Right atrium auricular region (tissue), 2 donors: ENCODE measurements at places on chromosomes 5 and 9. TPM values are rescaled to one million over a fixed set of nuclear protein-coding genes. Genes with fewer than 3 reads are reported as not detected.
A peak's percentile ranks its signal among the peaks of the same experiment; 100 is the strongest.

- no peaks in the 10 kb centered on the region for H3K4me1 ChIP-seq
- no peak for DNase-seq
- no peak overlapping the region for H3K4me3 ChIP-seq
Observed at GRCh38 chr5:160703547-160704189, 148.3 kb downstream of the ATP10B start.

GRCh38 chr5:23014266-23014665 lies 161.1 kb upstream of the CDH12 start:
- DNase-seq, result no peak
- H3K4me1 ChIP-seq, result no peaks in the 10 kb centered on the region
- no peaks in the 10 kb centered on the region for H3K36me3 ChIP-seq

The CBY3 gene
- total RNA-seq, result not detected

DNA sequence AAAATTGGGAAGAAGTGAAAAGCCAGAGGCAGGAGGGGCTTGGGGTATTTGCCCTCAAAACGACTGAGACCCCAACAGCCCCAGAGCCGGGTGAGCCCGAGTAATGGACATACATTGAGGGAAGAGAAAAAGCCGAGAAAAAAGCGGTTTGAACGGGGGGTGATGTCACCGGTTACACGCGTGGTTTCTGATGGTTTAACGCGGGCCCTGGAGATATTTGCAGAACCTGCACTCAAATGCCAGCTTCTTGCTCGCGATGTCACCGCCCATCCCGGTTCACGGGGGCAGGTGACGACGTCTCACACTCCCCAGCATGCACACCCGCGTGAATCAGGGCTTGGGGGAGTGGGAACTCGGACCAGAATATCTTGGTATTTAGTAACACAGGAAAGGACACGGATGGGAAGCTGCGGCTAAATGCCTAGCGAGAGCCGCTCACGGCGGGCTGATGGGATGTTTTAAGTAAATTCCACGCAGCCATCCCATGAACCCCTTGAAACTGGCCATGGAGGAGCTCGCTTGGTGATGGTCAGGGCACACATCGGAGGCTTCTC lies 102.0 kb upstream of the RAPGEF1 start:
- no peak overlapping the region for H3K27ac ChIP-seq
- DNase-seq, result no peak
- H3K4me3 ChIP-seq, result no peak overlapping the region
- no peaks in the 10 kb centered on the region for H3K36me3 ChIP-seq

- H3K4me1 ChIP-seq, result no peaks in the 10 kb centered on the region
- H3K27ac ChIP-seq, result no peak overlapping the region
- no peak for DNase-seq
- H3K36me3 ChIP-seq, result peaks cover 31% of the 10 kb centered on the region
- H3K27me3 ChIP-seq, result no peaks in the 10 kb centered on the region
Observed at GRCh38 chr9:107008011-107008410, 145.0 kb downstream of the ZNF462 start.

DNA sequence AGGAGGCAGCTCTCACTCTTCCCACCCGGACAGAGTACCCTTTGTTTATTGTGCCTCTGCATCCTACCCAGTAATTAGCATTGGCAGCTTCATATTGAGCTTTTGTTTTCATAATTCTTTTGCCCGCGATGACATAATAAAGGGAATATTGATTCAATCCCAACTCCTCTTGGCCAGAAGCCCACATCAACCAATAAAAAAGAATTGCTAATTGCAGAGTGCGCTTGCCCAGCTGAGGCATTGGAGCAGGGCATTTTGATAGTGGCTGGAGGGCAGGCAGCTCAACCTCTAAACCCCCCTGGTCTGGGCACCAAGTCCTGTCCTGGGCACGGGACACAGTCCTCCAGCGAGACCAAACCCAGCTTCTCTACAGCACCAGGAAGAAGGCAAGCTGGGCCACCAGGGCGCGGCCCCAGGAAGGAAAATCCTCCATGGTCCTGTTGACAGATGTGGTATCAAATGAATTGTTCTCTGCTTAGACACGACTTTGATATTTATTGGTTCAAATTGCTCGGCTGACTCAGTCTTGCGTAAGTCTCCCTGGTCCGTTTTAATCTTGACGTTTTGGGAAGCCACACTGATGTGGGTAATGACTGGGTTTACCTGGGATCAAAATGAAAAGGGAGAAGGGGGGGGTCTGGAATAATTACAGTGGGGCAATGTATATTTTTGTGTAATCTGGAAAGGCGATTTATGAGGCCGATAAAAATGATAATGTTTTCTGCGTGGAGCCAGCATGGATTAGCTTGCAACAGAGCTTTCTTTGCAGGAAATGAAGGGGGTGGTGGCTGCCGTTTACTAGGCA lies 220.7 kb upstream of the MSX2 start:
- H3K27ac ChIP-seq, result no peak overlapping the region
- no peaks in the 10 kb centered on the region for H3K36me3 ChIP-seq
- peak; percentile 54 for DNase-seq
- no peaks in the 10 kb centered on the region for H3K27me3 ChIP-seq
- H3K4me1 ChIP-seq, result no peaks in the 10 kb centered on the region
- H3K4me3 ChIP-seq, result no peak overlapping the region

The LHX6 gene
- total RNA-seq, result 3.2 TPM

The IRF1 gene
- 15.8 TPM for total RNA-seq

DNA sequence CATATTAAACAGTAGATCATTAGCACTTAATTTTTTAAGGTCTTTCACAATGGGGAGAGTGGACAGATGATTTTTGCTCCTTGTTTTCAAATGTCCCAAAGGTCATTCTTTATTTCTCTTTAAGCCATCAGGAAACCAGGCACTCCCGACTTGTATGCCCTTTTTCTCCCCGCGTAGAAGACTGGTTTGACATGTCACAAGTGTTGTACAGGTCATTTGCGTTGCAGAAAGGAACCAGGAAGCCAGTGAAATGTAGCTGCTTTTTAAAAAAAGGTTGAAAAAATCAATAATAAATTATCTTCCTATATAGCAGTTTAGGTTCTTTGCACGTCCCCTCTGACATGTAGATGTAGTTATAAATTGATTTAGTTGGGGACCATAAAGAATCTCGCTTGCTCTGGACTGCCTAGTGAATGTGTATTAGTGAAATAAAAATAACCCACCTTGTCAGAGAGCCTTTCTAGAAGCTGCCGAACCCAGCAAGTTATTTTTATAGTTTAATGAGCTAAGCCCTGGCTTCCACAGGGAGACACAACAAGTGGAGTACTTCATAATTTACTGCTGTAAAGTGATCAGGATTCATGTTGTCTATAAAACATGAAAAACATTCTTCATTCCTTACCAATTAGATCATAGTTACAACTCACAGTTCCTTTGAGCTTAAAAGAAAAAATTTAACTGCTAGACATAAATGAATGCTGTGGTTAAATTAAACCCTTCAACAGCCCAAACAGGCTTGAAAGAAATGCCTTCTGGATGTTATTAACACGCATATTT lies 404.6 kb downstream of the CSNK1G3 start:
- H3K4me1 ChIP-seq, result peaks cover 15% of the 10 kb centered on the region
- DNase-seq, result no peak
- H3K27me3 ChIP-seq, result no peaks in the 10 kb centered on the region
- peak overlapping the region; percentile 6 for H3K4me3 ChIP-seq
- H3K27ac ChIP-seq, result peak overlapping the region; percentile 82

- H3K36me3 ChIP-seq, result peaks cover 30% of the 10 kb centered on the region
- H3K27me3 ChIP-seq, result no peaks in the 10 kb centered on the region
- DNase-seq, result no peak
- no peak overlapping the region for H3K4me3 ChIP-seq
Observed at GRCh38 chr9:101536938-101537337, 3.3 kb downstream of the RNF20 start.

GRCh38 chr9:35070823-35071813 lies 1.3 kb downstream of the VCP start:
- H3K27me3 ChIP-seq, result no peaks in the 10 kb centered on the region
- no peak for DNase-seq
- H3K4me1 ChIP-seq, result peaks cover 43% of the 10 kb centered on the region
- H3K4me3 ChIP-seq, result peak overlapping the region; percentile 99
- H3K27ac ChIP-seq, result peak overlapping the region; percentile 100

- no peaks in the 10 kb centered on the region for H3K36me3 ChIP-seq
- no peak overlapping the region for H3K27ac ChIP-seq
- no peaks in the 10 kb centered on the region for H3K27me3 ChIP-seq
- no peak for DNase-seq
- no peaks in the 10 kb centered on the region for H3K4me1 ChIP-seq
Observed at GRCh38 chr5:99023330-99023729, 94.5 kb upstream of the CHD1 start.

- peak overlapping the region; percentile 75 for H3K27ac ChIP-seq
- no peak overlapping the region for H3K4me3 ChIP-seq
- no peaks in the 10 kb centered on the region for H3K27me3 ChIP-seq
- DNase-seq, result no peak
Observed at GRCh38 chr5:134125039-134126015, 10.8 kb downstream of the TCF7 start.

The PCDHGC5 gene
- total RNA-seq, result 1.4 TPM

The GTF2H2C gene
- total RNA-seq, result 11.0 TPM

The TAF1L gene
- not detected for total RNA-seq

GRCh38 chr5:146565764-146566367 lies 49.9 kb upstream of the GPR151 start:
- no peak overlapping the region for H3K4me3 ChIP-seq
- H3K27me3 ChIP-seq, result no peaks in the 10 kb centered on the region
- H3K27ac ChIP-seq, result no peak overlapping the region
- no peaks in the 10 kb centered on the region for H3K4me1 ChIP-seq
- no peaks in the 10 kb centered on the region for H3K36me3 ChIP-seq

The SH3GL2 gene
- total RNA-seq, result 0.28 TPM

DNA sequence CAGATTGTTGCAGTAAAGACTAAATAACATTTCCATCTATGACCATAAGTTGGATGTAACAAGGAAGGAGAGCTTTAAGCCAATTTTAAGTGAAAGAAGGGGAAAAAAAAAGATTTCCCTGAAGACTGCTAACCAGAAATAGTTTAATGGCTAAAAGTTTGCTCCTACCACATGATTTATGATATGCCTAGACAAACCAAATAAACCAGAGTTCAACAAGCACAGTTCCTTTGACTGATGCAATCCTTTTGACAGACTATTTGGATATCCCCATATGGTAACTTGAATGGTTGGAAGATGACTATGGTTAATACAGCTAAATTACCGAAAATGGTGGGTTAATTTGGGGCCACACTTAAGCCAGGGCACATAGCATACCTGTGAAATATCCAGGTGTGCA lies 338.5 kb downstream of the CETN3 start:
- H3K27ac ChIP-seq, result no peak overlapping the region
- H3K27me3 ChIP-seq, result no peaks in the 10 kb centered on the region
- H3K36me3 ChIP-seq, result no peaks in the 10 kb centered on the region
- no peak for DNase-seq

GRCh38 chr5:144162686-144163085 lies 7.8 kb downstream of the YIPF5 start:
- no peak overlapping the region for H3K27ac ChIP-seq
- H3K36me3 ChIP-seq, result peaks cover 60% of the 10 kb centered on the region
- no peak overlapping the region for H3K4me3 ChIP-seq

The PDE8B gene
- total RNA-seq, result 22.2 TPM

DNA sequence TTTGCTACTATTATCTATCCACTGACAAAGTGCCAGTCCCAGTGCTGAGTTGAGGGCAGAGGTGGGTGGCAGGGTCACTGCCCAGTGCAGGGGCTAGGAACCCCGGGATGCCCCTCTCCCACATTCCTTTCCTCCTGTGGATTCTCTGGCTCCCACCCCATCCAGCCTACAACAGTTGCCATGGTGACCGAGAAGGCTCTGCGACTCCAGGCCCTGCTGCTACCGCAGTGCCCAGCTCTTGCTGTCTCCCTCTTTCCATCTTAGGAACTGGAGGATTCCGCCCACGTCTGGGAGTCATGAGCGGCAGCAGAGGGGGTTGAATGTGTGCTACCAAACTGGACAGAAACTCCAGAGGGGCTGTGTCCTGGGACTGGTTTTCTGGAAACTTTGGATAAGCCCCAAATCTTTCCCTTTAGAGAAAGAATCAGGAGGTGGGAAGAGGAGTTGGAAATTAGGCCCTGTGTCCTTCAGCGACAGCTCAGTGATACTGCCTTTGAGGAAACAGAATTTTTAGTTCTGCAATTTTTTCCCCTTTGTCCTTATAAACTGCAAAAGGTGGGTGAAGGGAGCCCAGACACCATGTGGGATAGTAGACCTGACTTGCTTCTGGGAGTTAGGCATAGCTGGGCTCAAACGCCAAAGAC lies 20.7 kb upstream of the C5orf47 start:
- H3K27me3 ChIP-seq, result no peaks in the 10 kb centered on the region
- no peak overlapping the region for H3K4me3 ChIP-seq
- peaks cover 8% of the 10 kb centered on the region for H3K4me1 ChIP-seq
- DNase-seq, result no peak

GRCh38 chr5:1925111-1926070 lies 42.7 kb upstream of the IRX4 start:
- H3K36me3 ChIP-seq, result no peaks in the 10 kb centered on the region
- H3K27ac ChIP-seq, result no peak overlapping the region
- DNase-seq, result no peak
- no peaks in the 10 kb centered on the region for H3K27me3 ChIP-seq
- H3K4me3 ChIP-seq, result no peak overlapping the region
- no peaks in the 10 kb centered on the region for H3K4me1 ChIP-seq

- H3K27me3 ChIP-seq, result no peaks in the 10 kb centered on the region
- no peak for DNase-seq
- H3K4me3 ChIP-seq, result no peak overlapping the region
- H3K27ac ChIP-seq, result no peak overlapping the region
- peaks cover 45% of the 10 kb centered on the region for H3K36me3 ChIP-seq
Observed at GRCh38 chr5:157479166-157479565, 19.2 kb downstream of the NIPAL4 start.

DNA sequence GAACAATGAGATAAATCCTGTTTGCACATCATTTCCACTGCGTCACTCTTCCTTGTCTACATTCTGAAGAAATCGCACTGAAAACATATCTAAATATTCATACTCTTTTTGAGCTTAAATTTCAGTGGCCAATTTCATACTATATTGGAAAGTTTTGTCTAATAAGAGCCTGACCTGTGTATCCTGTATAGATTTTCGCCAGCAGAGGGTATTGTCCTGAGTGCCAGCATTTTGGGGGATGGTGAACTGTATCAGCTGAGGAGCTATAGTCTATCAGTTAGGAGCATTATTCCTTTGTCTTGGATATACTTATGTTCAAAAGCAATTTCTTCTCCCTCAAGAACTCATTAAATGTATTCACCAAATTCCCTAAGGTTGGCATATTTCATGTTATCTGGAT lies 102.3 kb downstream of the SEMA6A start:
- no peak for DNase-seq
- no peak overlapping the region for H3K4me3 ChIP-seq
- H3K27ac ChIP-seq, result no peak overlapping the region
- H3K27me3 ChIP-seq, result no peaks in the 10 kb centered on the region
- no peaks in the 10 kb centered on the region for H3K4me1 ChIP-seq
- H3K36me3 ChIP-seq, result peaks cover 5% of the 10 kb centered on the region

GRCh38 chr5:36530215-36530614 lies 76.2 kb upstream of the SLC1A3 start:
- no peak overlapping the region for H3K27ac ChIP-seq
- no peak overlapping the region for H3K4me3 ChIP-seq
- H3K36me3 ChIP-seq, result no peaks in the 10 kb centered on the region
- H3K4me1 ChIP-seq, result no peaks in the 10 kb centered on the region
- no peak for DNase-seq
- no peaks in the 10 kb centered on the region for H3K27me3 ChIP-seq

The CDC42SE2 gene
- 13.5 TPM for total RNA-seq

The NINJ1 gene
- 89.4 TPM for total RNA-seq
